ENCODE measurements at places on chromosomes 3 and 15. TPM values are rescaled to one million over a fixed set of nuclear protein-coding genes. Genes with fewer than 3 reads are reported as not detected.

The SCN5A gene
- total RNA-seq, result 3.2 TPM

The GOLGA8J gene
- not detected for total RNA-seq

The MESP2 gene
- total RNA-seq, result not detected

The GOLGA8B gene
- total RNA-seq, result 52.6 TPM

The CLDND1 gene
- total RNA-seq, result 142 TPM

All from uterus (tissue), 4 donors.